ENCODE measurements at places on chromosomes 4 and X. TPM values are rescaled to one million over a fixed set of nuclear protein-coding genes. Genes with fewer than 3 reads are reported as not detected.

Gene GABRG1
- not detected for total RNA-seq

Gene STAP1
- not detected for total RNA-seq

Gene NAP1L5
- total RNA-seq, result 8.9 TPM

Gene LNX1
- 0.51 TPM for total RNA-seq

Gene CT45A5
- not detected for total RNA-seq

Gene MAMLD1
- 0.77 TPM for total RNA-seq

Gene HSD17B13
- under 0.01 TPM for total RNA-seq

Gene GUCY1A1
- total RNA-seq, result 23.4 TPM

Gene CT45A1
- total RNA-seq, result not detected

Gene SPINK2
- total RNA-seq, result not detected

Gene SOWAHB
- under 0.01 TPM for total RNA-seq

Gene VGLL1
- total RNA-seq, result not detected

Gene ETNPPL
- total RNA-seq, result not detected

Gene REPS2
- total RNA-seq, result 0.50 TPM

Gene EGF
- 0.83 TPM for total RNA-seq

Gene PRRG3
- 1.0 TPM for total RNA-seq

Gene RBM3
- total RNA-seq, result 52.7 TPM

Gene HPF1
- total RNA-seq, result 19.3 TPM

Gene JADE1
- 27.7 TPM for total RNA-seq

Gene FAM133A
- total RNA-seq, result 0.17 TPM

Gene CSAG3
- total RNA-seq, result not detected

Gene NOA1
- 15.0 TPM for total RNA-seq

Gene ZCCHC18
- total RNA-seq, result 1.3 TPM

Gene SYN1
- 0.17 TPM for total RNA-seq

Gene NPNT
- total RNA-seq, result 20.3 TPM

Gene P2RY4
- total RNA-seq, result under 0.01 TPM

Gene PDE6B
- 2.8 TPM for total RNA-seq

Gene IL13RA1
- 67.4 TPM for total RNA-seq

Gene ATP8A1
- total RNA-seq, result 4.8 TPM

Gene MGARP
- total RNA-seq, result 12.3 TPM

Gene CENPVL3
- total RNA-seq, result not detected

Gene CYTL1
- 0.17 TPM for total RNA-seq

Gene ZNF674
- total RNA-seq, result 6.9 TPM

Gene NCAPG
- total RNA-seq, result 10.1 TPM

Gene NUDT11
- 7.1 TPM for total RNA-seq

Gene FAM114A1
- 270 TPM for total RNA-seq

Gene USP26
- total RNA-seq, result not detected

Gene NEUROG2
- not detected for total RNA-seq

Gene STS
- 5.0 TPM for total RNA-seq

Gene SERTM2
- total RNA-seq, result under 0.01 TPM

Gene PASD1
- total RNA-seq, result not detected

Gene VCX
- not detected for total RNA-seq
